ENCODE measurements at places on chromosomes 6 and 20.

DNA sequence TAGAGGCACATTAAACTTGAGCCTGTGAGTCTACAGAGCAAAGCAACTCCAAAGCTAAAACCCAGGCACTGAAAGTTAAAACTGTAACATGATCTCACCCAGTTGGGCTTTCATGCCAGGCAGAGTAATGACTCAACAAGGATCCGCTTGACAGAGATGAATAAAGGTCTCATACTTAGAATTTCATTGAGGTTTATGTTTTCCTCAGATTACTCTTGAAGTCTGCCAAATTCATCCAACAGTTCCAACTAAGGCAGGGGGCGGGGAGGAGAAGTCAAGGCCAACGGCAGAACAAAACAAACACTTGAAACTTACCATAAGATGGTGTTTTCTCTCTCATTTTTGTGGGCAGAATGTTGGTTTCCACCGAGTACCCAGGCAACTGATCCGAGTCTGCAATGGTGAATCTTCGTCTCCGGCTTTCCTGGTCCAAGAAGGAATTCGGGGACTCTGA, 54.0 kb upstream of the IPCEF1 start:
- DNase-seq: no peak

DNA sequence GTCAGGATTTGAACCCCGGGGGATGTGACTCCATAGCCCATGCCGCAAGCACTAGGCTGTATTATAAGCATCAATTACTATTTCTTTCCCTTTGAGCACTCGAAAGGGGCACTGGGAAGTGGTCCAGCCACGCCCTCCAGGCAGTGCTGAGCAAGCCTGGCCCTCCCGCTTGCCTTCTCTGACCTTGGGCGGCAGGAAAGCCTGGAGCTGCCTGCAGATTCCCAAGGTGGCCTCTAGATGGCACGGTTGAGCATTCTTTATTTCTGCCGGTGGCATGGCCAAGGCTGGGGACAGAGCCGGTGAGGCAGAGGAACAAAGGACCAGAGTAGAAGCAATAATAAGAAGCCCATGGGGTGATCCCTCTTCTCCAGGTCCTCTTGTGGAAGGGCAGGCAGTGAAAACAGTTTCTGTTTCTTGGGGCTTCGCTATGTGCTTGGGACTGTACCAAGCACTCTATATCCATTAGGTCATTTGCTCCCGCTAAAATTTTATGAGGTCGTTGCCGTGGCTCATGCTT, 32.0 kb downstream of the ARHGAP40 start:
- DNase-seq: peak; percentile 30

GRCh38 chr6:138431256-138432062, 27.4 kb downstream of the HEBP2 start:
- DNase-seq: no peak

- DNase-seq: peak; percentile 47
Measured at GRCh38 chr6:109690373-109690736, 647 bp downstream of the AK9 start.

- DNase-seq: no peak
Measured at GRCh38 chr20:63000036-63000435, 6.7 kb downstream of the BHLHE23 start.

DNA sequence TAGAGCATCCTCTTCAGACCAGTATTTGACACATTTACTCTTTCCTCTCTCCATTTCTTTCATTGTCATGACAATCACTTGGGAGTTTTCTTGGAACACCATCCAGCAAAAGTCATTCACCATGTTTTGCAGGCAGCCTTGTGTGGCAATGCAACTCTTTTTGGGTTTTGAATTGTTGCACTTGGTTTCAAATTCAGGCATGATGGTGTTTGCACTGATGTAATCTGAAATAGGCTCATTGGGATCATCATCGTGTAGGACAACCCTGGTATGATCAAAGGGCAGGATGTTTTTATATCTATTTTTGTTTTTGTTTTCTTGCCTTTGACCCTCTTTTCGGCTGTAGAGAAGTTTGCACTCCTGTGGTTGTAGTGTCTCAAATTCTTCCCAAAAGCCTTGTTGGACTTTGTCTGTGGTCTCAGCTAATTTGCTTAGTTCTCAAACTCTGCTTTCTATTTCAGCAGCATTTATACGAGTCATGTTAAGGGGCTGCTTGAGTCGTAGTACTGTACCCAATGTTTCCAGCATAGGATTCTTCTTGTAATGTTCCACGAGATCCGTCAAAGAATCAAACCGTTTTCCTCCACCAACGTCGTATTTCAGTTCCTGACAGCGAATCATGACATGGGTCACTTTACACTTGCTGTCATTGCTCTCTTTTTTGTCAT, 160.8 kb upstream of the TNFAIP3 start:
- no peak for DNase-seq

- no peak for DNase-seq
Measured at GRCh38 chr6:39156801-39157200, 41.8 kb upstream of the SAYSD1 start.

GRCh38 chr20:6426287-6426891, 303.6 kb upstream of the FERMT1 start:
- DNase-seq: no peak

DNA sequence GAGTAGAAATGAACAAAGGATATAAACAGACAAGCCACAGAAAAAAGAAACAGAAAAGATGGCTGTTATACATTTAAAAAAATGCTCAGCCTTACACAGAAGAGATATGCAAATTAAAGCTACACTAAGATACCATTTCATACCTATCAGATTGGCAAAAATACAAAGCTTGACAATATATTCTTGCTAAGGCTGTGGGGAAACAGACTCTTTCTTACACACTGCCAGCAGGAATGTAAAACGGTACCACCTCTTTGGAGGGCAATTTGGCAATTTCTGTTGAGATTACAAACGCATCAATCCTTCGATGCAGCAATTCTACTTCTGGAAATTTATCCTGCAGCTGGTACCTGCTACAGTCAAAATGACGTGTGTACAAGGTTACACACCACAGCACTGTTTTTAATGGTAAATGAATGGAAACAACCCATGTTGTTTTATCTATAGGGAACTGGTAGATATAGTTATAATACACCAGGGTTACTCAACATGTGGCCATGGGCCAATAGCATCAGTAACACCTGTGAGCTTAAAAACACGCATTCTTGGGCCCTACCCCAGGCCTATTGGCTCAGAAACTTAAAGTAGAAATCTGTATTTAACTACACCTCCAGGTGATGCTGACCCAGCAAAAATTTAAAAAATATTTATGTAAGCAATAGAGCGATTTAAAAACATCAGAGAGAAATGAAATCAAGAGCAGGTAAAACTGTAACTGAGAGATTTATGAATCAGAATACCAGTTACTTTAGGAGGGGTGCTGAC, 53.3 kb downstream of the TRAM2 start:
- DNase-seq: no peak

DNA sequence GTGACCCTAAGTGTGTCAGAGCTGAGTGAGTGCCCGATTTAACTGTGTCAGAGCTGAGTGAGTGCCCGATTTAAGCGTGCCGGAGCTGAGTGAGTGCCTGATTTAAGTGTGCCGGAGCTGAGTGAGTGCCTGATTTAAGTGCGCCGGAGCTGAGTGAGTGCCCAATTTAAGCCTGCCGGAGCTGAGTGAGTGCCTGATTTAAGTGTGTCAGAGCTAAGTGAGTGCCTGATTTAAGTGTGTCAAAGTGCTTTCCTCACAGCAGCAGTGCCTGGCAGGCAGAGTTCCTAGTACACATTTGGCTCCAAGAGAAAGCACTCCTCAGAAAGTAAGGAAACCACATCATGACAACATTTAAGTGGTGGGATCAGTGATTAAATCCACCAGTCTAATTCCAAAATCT, 13.2 kb downstream of the SERAC1 start:
- DNase-seq: no peak

DNA sequence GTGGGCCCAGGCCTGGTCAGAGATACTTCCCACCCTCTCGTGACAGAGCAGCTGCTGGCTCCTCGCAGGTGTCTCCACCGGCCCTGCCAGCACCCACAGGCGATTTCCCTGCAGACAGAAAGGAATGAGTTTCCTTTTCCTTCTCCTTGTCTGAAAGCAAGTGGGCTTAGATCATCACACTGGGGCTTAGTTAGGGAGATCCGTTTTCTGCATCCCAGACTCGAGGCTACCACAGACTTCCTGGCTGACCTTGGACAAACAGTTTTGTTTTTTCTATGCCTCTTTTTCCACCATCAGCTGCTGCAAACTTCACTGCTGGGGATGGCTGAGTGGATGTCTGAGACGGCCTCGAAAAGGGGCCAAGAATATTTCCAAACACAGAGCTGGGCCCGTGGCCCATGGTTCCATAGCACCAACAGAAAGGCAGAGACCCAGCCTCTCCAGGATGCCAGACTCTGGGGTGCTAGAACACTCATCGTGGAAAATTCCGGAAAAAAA, 86.5 kb downstream of the BANF2 start:
- DNase-seq: no peak

DNA sequence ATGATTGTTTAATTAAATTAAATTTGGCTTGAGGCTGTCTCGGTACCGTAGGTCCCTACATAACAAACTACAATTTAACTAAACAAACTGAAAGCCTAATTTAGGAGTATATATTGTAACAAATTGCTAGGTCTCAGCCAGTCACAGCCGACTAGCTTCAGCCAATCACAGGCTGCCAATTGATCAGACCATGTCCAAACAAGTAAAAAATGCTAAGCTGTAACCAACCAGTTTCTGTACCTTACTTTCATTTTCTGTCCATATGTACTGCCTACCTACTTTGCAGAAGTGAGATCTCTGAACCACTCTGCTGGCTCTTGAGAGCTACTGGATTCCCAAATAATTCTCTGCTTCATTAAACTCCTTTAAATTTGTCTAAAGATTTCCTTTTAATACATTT, 648.0 kb upstream of the GJE1 start:
- DNase-seq: no peak

DNA sequence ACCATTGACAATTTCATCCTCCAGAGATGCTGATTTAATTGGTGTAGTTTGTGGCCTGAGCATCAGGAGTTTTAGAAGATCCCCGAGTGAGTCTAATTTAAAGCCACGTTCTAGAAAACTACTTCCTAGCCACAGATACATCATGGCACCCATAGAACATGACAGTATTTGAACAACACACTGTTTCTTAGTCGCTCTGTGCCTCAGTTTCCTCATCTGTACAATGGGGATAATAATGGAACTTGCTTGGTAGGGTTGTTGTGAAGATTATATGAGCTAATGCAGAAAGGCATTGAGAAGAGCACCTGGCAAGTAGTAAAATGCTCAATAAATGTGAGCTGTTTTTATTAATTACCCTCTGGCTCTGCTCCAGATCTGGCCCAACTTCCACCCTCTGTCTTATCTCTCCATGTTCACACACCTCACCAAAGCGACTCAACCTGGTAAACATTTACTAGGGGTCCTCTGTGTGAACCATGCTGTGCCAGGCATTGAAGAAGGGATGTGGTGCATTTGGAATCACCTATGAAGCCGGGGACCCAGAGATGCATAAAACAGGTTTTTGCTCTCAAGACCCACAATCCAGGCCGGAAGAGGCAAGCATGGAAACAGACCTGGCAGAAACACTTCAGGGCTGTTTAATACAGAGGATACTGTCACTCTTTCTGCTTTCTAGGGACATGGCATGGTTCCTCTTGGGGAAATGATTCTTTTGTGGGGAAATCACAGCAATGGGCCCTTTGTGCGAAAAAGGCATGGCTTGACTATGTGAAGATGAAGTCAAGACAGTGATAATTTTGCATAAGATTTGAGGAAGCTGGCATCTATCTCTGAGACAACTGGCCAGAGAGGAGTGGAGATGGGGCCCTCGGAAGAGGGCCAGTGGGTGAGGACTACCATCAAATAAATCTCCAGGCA, 16.2 kb upstream of the MRPS18A start:
- no peak for DNase-seq

- no peak for DNase-seq
Measured at GRCh38 chr20:62570897-62571668, 71.2 kb upstream of the SLCO4A1 start.

DNA sequence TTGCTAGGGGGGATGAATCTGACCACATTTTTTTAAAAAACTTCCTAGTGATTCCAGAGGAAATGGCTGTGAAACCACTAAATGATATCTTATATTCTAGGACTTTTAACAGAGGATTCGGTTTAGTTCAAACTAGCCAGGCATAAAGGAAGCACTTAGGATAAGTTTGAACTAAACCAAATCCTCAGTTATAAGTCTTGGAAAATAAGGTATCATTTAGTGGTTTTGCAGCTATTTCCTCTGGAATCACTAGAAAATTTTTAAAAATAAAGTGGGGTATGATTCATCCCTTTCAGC, 327.9 kb upstream of the QKI start:
- DNase-seq: no peak

GRCh38 chr6:168123165-168123911, 44.3 kb upstream of the FRMD1 start:
- DNase-seq: no peak

GRCh38 chr6:170043150-170043819, 247.6 kb downstream of the DLL1 start:
- DNase-seq: no peak

- no peak for DNase-seq
Measured at GRCh38 chr6:121413879-121414278, 21.6 kb upstream of the GJA1 start.

GRCh38 chr6:129929433-129929832, 68.3 kb upstream of the TMEM244 start:
- DNase-seq: no peak

DNA sequence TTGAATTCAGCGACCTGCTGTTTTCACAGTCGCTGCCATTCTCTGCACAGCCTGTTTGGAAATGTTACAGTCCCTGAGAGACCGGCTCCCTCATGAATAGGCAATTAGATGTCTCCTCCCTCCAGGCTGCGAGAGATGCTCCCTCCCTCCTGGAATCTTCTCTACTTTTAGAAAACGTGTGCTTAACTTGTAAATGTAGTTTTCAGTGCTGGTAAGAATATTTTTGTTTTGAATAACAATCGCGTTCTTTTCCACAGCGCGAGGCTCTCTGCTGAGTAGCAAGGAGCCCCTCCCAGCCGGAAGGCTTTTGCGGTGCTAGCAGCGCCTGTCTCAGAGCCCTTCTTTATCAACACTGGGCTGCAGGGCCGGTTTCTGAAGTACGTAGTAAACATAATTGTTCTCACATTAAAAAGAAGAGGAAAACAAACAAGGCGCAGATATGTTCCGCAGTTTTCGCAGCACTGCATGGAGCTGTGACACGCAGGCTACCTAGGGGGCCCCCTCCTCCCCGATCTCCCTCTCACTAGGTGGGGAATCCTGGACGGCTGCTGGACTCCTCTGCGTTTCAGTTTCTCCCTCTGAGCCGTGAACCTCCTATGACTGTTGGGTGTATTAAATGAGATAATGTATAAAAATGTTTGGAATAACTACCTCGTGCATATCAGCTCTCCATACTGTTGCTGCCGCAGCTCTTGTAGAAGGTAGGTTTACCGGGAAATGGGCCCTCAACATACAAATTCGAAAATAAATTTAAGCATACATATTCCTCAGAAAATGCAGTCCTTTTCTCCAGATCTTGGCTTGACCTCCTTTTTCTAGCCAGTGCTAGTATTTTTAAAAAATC, 79.0 kb upstream of the SPACA1 start:
- no peak for DNase-seq

DNA sequence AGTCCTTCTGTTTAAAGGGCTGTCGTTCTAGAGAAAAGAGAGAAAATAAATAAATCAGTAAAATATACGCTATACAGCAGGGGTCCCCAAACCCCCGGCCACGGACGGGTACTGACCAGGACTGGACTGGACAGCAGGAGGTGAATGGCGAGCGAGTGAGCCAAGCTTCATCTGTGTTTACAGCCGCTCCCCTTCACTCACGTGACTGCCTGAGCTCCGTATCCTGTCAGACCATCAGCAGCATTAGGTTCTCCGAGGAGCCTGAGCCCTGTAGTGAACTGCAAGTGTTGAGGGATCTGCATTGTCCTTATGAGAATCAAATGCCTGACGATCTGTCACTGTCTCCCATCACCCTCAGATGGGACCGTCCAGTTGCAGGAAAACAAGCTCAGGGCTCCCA, 76.5 kb downstream of the ZNF217 start:
- DNase-seq: no peak

- DNase-seq: no peak
Measured at GRCh38 chr6:125310994-125311649, 9.4 kb upstream of the HDDC2 start.

Measured in T follicular helper cell (primary cell).